Esophagus muscularis mucosa (tissue), 4 donors: ENCODE measurements at places on chromosomes 3 and 15. TPM values are rescaled to one million over a fixed set of nuclear protein-coding genes. Genes with fewer than 3 reads are reported as not detected.

GRCh38 chr3:1017870-1018269, 75.0 kb upstream of the CNTN6 start:
- DNase-seq = no peak
- H3K27me3 ChIP-seq = no peaks in the 10 kb centered on the region
- no peak overlapping the region for H3K27ac ChIP-seq
- H3K4me1 ChIP-seq = no peaks in the 10 kb centered on the region

GRCh38 chr15:41408234-41408641, 5.9 kb upstream of the NDUFAF1 start:
- no peak overlapping the region for H3K27ac ChIP-seq
- no peaks in the 10 kb centered on the region for H3K36me3 ChIP-seq
- H3K4me3 ChIP-seq = no peak overlapping the region
- no peaks in the 10 kb centered on the region for H3K27me3 ChIP-seq

GRCh38 chr15:75161917-75162414, 39.7 kb upstream of the C15orf39 start:
- H3K4me1 ChIP-seq = no peaks in the 10 kb centered on the region
- DNase-seq = no peak
- H3K27me3 ChIP-seq = no peaks in the 10 kb centered on the region
- no peak overlapping the region for H3K4me3 ChIP-seq
- no peak overlapping the region for H3K27ac ChIP-seq

- H3K36me3 ChIP-seq = peaks cover 3% of the 10 kb centered on the region
- no peaks in the 10 kb centered on the region for H3K27me3 ChIP-seq
- H3K4me3 ChIP-seq = no peak overlapping the region
Measured at GRCh38 chr3:40186508-40186907, 123.0 kb upstream of the EIF1B start.

Gene MESP2
- not detected for total RNA-seq
